ENCODE measurements at places on chromosomes 3 and 15. TPM values are rescaled to one million over a fixed set of nuclear protein-coding genes. Genes with fewer than 3 reads are reported as not detected.

Gene CATSPER2
- total RNA-seq: 2.1 TPM

Gene EPHA6
- total RNA-seq: 1.1 TPM

Gene ZNF660
- 0.95 TPM for total RNA-seq

Gene ENTPD3
- total RNA-seq: 3.0 TPM

Gene POTEB3
- total RNA-seq: not detected

Gene SAMMSON
- not detected for total RNA-seq

Gene A4GNT
- total RNA-seq: not detected

Gene CLRN1
- total RNA-seq: not detected

Gene TMEM207
- 1.4 TPM for total RNA-seq

Gene ESYT3
- total RNA-seq: 3.5 TPM

Gene ELL3
- total RNA-seq: 2.0 TPM

Gene C3orf38
- 21.6 TPM for total RNA-seq

Gene CPEB1
- total RNA-seq: 7.6 TPM

Gene OXTR
- 2.8 TPM for total RNA-seq

Gene BFSP2
- not detected for total RNA-seq

Gene LYZL4
- not detected for total RNA-seq
